ENCODE measurements at places on chromosomes 5 and 9. TPM values are rescaled to one million over a fixed set of nuclear protein-coding genes. Genes with fewer than 3 reads are reported as not detected.

GRCh38 chr9:123131258-123131657 is 97.8 kb downstream of the GPR21 start:
- no peak for DNase-seq

DNA sequence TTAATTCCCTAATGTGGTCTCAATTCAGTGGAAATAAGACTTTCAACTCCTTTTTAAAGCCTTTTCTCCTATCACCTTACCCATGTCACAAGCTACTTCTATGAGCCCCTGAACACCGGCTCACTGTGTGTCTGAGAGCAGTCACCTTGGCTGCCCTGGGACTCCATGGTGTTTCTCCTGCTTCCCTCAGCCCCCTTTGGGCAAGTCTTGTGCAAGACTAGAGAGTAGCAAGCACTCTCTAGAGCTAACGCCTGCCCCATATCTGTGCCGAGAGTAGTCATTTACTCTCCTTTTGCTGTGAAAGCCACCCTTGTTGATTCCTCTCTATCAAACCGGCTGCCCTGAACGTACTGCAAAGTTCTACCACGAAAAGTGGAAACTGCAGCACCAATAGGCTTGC is 77.9 kb upstream of the DAB2 start:
- DNase-seq, result no peak

DNA sequence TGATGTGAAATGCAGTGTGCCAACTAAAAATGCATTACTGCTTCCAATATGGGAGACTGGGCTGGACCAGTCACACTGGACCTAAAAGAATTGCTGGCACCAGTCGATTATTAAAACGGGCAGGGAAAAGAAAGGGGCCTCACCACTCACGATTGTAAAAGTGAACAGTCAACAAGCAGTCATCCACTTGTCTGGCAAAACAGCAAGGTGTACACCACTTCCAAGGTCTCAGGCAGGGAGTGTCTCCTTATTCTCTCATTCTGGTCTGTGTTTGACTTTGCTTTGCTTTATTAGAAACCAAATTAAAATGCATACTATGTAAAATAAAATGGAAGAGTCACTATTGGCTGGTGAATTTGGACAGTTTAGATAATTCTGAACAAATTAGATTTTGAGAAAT is 57.8 kb upstream of the TRPM3 start:
- DNase-seq, result no peak

SRA1 gene
- 23.4 TPM for polyA plus RNA-seq

COL15A1 gene
- polyA plus RNA-seq, result 34.9 TPM

- no peak for DNase-seq
Measured at GRCh38 chr5:124303366-124303765, 443.1 kb downstream of the ZNF608 start.

DNA sequence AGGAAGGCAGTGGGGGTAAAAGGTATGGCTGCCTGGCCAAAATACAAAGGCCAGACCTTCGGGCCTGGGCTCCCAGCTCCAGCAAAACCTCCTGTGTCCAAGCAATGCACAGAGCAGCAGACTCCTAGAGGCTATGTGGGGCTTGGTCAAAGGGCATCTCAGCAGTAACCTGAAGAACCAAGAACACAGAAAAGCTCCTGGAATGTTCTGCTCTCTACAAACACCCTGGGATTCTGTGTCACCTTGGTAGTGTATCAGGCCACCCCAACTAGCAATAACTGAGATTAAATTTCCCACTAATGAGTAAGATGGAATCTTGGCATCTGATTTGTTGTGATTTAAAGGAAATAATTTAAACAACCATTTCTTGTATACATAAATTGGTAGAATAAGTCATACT is 158.6 kb downstream of the GLIS3 start:
- no peak for DNase-seq

- DNase-seq, result no peak
Measured at GRCh38 chr9:36276781-36277181, 18.5 kb upstream of the GNE start.

FBP2 gene
- polyA plus RNA-seq, result 0.08 TPM

DNA sequence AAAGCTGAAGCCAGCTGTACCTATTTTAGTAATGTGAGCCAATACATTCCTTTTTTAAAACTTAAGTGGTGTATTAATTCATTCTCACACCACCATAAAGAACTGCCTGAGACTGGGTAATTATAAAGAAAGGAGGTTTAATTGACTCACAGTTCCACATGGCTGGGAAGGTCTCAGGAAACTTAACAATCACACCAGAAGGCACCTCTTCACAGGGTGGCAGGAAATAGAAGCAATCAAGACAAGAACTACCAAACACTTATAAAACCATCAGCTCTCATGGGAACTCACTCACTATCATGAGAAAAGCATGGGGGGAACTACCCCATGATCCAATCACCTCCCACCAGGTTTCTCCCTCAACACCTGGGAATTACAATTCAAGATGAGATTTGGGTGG is 21.0 kb downstream of the ESM1 start:
- no peak for DNase-seq

DNA sequence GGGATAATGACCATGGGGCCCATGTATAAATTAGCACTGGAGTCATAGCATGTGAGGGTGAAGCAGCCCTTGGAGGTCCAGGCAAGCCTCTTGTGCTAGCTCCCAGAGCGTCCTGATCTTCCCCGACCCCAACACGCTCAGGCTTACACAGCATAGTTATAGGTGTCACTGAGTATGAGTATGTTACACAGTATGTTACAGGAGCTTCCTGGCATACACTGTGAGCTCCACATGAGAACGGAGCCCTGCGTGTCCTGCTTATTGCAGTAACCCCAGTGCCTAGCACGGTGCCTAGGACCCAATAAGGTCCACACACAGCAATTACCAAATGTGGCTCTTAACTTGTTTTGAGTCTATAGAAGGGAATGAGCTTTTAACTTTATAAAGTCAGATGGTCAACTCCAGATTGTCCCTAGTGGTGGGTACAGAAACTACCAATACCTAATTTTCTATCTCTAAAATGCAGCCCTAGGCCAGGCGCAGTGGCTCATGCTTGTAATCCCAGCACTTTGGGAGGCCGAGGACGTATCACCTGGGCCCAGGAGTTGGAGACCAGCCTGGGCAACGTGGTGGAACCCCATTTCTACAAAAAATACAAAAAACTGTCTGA is 64.1 kb downstream of the PLAC8L1 start:
- DNase-seq, result no peak

DPYSL3 gene
- 40.3 TPM for polyA plus RNA-seq
